ENCODE measurements at places on chromosomes 2 and 18.

- DNase-seq = peak; percentile 55
These were observed at the start of gene ZEB2 for GRCh38 chr2:144519934-144520731. ZEB2 (minus strand) TSS chr2:144520119; CDS start chr2:144517350, 2,769 bp downstream.

DNA sequence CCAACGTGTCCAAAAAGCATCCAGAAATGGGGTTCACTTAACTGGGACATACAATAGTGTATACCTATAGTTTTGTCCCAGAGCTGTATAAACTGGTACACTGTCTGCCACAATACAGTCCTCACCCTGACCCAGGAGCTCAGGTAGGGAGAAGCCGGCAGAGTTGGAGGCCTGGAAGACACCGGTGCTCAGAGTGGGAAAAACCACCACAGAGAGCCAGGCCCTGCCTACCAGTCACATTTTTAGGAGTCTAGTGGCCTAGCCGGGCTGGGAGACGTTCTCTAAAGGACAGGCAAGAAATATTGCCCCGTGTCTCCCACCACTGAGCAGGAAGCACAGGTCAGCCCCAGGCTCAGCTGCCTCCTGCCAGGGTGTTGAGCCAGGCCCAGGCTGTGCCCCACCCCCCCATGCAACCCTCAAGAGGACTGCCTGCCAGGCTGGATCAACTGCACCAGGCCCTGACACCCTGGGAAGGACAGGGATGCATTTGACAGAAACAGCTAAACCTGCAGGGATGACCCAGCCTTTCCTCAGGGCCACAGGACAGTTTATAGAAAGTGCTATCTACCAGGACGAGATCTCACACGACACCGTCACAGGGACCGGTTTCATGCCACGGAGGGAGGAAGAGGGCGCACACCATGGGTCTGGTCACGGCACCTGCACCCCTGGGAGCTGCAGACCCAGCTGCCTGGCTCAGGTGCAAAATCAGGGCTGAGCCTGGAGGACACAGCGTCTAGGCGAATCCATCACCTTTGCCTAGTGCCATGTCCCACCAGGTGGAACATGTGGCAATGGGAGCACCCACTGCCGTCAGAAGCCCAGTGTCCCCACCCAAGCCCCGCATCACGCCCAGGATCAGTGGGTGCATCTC, 89.9 kb downstream of the TMEM18 start:
- no peak for DNase-seq

- no peak for DNase-seq
These were observed 30.4 kb downstream of the MSTN start for GRCh38 chr2:190031969-190032618.

DNA sequence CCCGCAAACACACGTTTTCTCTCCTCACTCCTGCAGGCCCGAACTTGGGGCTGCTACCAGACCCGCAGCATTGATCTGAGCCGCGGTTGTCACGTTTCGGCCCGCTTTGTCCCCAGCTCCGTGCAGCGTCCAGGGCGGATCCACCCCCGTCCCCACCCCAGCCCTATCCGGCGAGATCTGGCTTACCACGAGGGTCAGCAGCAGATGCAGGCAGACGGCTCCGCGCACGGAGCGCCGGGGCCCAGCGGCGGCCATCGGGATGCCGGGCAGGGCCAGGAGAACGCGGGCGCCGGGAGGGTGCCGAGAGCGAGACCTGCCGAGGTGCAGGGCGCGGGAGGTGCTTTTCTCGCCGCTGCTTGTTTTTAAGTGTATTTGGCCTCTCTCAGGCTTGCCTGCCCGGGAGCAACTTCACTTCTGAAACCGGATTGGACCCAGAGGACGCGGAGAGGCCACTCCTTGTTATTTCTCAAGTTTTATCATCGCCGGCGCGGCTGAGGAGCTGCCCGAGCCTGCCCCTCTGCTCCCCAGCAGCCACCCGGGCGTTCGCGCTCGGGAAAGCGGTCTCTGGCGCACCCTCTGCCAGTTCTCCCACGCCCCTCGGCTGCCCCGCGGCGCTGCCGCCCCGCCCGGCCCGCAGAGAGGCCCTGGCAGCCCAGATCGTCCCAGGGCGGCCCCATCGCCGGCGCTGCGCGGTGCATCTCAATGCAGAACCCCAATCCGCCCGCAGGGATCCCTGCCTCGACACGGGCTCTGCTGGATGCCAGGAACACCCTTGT, at the start of gene DSC3:
Gene DSC3, minus strand, starts transcription at position 337 of the 776 bp plus-strand sequence. Its CDS starts 82 bp downstream, at position 255.
- no peak for DNase-seq

GRCh38 chr2:48250474-48250844, 279.5 kb upstream of the STON1 start:
- DNase-seq = no peak

DNA sequence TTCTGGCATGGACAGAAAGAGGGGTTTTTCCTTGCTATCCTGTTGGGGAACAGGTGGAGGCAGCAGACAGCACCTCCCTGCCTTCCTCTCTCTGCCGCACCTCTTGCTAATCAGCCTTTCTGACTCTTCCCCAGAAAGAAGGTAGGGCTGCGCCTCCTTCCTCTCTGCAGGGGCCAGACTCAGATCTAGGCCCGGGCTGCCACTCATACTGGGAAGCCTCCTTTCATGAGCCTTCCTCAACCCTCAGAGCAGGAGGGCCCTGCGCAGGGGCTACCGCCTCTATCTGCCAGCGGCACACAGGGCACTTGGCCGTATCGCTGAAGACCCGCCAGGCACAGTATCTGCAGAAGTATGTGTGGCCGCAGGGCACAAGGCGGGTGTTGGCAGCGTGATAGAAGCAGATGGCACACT, 7.1 kb downstream of the NEURL3 start:
- no peak for DNase-seq

DNA sequence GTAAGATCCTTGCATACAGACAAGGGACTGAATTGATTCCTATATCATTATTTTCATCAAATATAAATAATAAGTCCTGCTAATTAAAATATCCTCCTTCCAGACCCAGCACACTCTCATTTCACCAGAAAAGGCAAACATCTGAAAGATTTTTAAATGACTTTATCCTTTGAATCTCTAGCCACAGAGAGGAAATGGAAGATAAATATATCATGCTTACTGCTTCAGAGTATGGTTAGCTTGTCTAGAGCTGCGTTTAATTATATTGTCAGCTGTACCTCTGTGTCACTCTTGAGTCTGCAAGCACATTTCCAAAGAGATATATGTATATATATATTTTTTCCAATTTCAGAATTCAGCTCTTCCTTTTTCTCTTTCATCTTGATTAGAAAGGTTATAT, 232.7 kb downstream of the TRIB2 start:
- no peak for DNase-seq

GRCh38 chr2:119245076-119245840, 21.6 kb downstream of the STEAP3 start:
- DNase-seq = no peak

GRCh38 chr18:61941948-61942471, 49.2 kb upstream of the RNF152 start:
- DNase-seq = no peak

GRCh38 chr18:4283746-4284291, 171.3 kb downstream of the DLGAP1 start:
- no peak for DNase-seq

GRCh38 chr18:1564793-1565192, 660.1 kb downstream of the ADCYAP1 start:
- no peak for DNase-seq

DNA sequence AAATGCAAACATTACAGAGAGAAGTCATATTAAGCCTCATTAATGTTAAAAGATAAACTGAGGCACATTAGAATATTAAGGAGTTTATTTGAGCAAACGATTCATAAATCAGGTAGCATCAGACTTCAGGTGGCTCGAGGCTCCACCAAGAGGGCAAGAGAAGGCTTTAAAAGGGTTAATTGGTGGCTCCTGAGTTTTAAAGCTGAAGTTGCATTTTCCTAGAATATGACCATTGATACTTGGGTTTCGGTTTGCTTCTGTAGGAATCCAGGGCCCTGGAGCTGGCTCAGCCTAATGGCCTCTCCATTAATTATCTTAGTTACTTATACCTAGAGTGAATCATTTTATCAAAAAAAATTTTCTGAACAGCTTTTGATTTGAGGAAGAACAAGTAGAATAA, 123.7 kb upstream of the NABP1 start:
- DNase-seq = no peak

Measured in effector memory CD8-positive, alpha-beta T cell (primary cell).